ENCODE measurements at places on chromosomes 12 and 14.

- DNase-seq: no peak
- peaks cover 54% of the 10 kb centered on the region for H3K36me3 ChIP-seq
- H3K4me1 ChIP-seq: peaks cover 34% of the 10 kb centered on the region
- no peak overlapping the region for H3K4me3 ChIP-seq
- H3K27ac ChIP-seq: no peak overlapping the region
These were observed 26.4 kb downstream of the VDR start for GRCh38 chr12:47878293-47878917.

- H3K27me3 ChIP-seq: no peaks in the 10 kb centered on the region
- H3K4me3 ChIP-seq: no peak overlapping the region
- H3K4me1 ChIP-seq: no peaks in the 10 kb centered on the region
- H3K27ac ChIP-seq: no peak overlapping the region
These were observed 64.2 kb upstream of the PYGL start for GRCh38 chr14:51008446-51008845.

GRCh38 chr12:95218150-95219133 is 835 bp downstream of the VEZT start:
- peaks cover 8% of the 10 kb centered on the region for H3K36me3 ChIP-seq
- H3K4me1 ChIP-seq: peaks cover 26% of the 10 kb centered on the region
- H3K27me3 ChIP-seq: peaks cover 11% of the 10 kb centered on the region

GRCh38 chr12:81021834-81022233 is 56.0 kb upstream of the ACSS3 start:
- no peaks in the 10 kb centered on the region for H3K4me1 ChIP-seq
- H3K27me3 ChIP-seq: no peaks in the 10 kb centered on the region
- H3K27ac ChIP-seq: no peak overlapping the region
- H3K4me3 ChIP-seq: no peak overlapping the region
- DNase-seq: no peak

DNA sequence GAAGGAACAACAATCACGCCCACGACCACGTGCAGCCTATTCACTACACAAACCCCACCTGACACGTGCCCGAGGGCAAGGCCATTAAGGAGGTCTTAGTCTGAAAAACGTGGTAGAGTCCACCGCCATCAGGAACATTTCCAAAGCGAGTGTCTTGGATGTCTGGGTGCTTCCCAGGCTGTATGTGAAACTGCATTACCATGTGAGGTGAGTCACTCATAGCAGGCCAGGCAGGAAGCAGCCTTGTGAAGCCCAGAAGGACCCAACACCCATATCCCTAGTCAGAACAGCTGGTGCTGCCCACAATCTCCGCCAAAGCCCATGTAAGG is 3.3 kb upstream of the KRT79 start:
- H3K4me3 ChIP-seq: no peak overlapping the region
- peaks cover 43% of the 10 kb centered on the region for H3K4me1 ChIP-seq
- no peak for DNase-seq
- H3K36me3 ChIP-seq: no peaks in the 10 kb centered on the region
- H3K27ac ChIP-seq: peak overlapping the region; percentile 88

Data from activated CD8-positive, alpha-beta T cell treated with anti-CD3 and anti-CD28 coated beads, Interleukin-2, amount 10 ng/mL, durations not matched to agents 7 days and 5 days (primary cell).